HTR-8/SVneo (cell line): ENCODE measurements at places on chromosomes 1 and 21.

GRCh38 chr1:44089371-44090048 is 29.1 kb upstream of the KLF17 start:
- no peak for DNase-seq

DNA sequence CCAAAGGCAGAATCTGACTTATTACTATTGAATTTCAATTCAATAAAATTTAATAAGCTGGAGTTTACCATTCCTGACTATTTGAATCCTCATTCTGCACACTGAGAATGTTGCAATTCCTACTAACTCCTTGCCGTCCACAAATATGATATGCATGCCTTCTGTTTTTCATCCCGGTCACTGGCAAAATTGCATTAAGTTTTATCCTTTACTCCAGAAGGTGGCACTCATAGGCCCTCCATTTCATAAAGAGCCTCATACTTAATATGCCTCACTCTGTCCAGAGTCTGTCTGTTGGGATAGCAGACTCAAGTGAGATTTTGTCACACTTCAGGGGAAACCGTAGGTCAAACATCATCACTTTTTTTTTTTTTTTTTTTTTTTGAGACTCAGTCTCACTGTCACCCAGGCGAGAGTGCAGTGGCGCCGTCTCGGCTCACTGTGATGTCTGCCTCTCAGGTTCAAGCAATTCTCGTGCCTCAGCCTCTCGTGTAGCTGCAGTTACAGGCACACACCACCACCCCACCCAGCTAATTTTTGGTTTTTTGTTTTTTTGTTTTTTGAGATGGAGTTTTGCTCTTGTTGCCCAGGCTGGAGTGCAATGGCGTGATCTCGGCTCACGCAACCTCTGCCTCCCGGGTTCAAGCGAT is 27.3 kb downstream of the F11R start:
- DNase-seq: peak; percentile 42

DNA sequence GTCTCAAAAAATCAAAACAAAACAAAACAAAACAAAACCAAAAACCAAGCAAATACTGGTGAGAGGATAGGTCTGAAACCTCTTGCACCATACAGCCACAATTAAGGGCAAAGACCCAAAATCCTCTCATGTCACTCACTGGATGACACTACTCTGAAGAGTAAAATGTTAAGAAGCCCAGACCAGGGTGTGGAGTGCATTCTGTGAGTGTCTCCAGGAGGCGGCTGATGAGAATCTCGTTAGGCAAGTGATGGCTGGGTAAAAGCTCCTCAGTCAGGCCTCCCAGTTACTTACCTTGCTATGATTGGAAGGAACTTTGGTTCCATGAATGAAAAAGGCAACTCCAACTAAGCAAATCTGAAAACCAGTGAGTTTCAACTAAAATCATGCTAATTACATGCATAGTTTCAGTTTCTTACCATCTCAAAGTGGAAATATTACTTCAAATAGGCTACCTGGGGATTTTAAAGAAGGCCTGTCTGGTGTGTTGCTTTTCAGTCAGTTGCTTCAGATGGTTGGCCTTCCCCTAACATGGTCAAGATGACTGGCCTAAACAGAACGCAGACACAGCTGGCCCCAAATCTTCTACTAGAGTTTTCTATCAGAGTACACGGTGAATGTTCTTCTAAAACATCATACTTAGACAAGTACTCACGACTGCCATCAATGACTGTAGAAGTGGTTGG is 95.1 kb downstream of the KIAA0319L start:
- DNase-seq: no peak

DNA sequence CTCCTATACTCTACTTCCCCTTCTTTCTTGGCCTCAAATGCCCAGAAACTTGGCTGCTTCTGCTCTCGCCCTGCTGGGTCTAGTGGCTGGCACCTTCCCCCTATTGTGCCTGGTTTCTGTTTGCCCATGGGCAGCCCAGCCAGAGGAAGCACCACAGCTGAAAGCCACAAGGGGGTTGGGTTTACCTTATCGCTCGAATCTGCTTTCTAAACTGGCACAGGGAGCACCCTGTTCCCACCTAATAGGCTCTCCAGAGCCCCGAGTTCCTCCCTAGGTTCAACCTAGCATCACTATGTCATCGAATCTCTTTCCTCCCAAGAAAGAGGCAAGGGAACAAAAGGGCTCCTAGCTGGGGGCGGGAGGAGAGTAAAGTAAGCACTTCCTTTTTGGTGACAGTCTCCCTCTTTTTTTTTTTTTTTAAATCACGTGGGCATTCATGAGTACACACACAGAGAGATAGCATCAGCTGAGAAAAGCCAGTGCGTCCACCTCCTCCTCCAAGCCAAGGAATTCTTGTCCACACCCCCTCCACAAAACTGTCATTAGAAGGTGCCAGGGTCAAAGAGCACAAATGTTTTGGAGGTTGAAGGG is 72.8 kb downstream of the PLEKHA6 start:
- DNase-seq: peak; percentile 40

- DNase-seq: no peak
Observed at GRCh38 chr1:247269133-247269532, 13.3 kb downstream of the VN1R5 start.

DNA sequence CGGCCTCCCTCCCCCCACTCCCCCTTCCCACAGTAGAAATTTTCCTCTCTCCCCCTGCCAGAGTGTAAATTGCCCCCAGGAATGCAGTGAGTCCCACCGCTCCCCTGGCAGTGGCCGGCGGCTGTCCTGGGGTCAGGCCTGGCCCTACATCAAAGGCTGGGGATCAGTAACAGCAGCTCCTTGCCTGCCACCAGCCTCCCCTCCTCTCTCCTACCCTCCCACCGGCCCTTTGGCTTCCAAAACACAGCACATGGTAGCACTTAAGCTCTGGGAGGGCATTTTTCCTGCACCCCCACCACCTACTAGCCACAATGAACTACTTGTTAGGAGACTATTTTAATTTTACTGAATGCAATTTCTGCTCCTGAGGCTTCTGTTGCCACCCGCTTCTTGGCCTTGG is 9.0 kb upstream of the COL8A2 start:
- no peak for DNase-seq

DNA sequence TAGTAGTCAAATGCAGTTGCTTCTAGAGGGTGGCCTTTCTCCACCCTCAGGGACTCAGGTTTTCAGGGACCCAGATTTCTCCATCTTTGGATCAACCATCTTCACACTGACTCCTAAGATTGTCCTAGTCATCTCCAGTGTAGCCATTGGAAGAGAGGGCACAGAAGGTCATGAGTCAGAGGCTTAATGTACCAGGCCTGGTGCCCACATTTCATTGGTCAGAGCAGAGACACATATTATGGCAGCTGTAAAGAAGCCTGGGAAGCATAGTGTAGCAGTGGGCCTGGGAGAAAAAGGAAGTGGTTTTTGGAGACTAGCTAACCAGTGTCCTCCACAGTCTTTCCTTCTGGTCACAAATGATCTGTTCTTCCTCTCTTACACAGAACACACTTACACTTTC is 122.5 kb downstream of the GIPC2 start:
- DNase-seq: no peak

- DNase-seq: no peak
Observed at GRCh38 chr1:184734980-184735379, 19.7 kb downstream of the EDEM3 start.

GRCh38 chr1:205751036-205751651 is 1.2 kb upstream of the NUCKS1 start:
- no peak for DNase-seq

DNA sequence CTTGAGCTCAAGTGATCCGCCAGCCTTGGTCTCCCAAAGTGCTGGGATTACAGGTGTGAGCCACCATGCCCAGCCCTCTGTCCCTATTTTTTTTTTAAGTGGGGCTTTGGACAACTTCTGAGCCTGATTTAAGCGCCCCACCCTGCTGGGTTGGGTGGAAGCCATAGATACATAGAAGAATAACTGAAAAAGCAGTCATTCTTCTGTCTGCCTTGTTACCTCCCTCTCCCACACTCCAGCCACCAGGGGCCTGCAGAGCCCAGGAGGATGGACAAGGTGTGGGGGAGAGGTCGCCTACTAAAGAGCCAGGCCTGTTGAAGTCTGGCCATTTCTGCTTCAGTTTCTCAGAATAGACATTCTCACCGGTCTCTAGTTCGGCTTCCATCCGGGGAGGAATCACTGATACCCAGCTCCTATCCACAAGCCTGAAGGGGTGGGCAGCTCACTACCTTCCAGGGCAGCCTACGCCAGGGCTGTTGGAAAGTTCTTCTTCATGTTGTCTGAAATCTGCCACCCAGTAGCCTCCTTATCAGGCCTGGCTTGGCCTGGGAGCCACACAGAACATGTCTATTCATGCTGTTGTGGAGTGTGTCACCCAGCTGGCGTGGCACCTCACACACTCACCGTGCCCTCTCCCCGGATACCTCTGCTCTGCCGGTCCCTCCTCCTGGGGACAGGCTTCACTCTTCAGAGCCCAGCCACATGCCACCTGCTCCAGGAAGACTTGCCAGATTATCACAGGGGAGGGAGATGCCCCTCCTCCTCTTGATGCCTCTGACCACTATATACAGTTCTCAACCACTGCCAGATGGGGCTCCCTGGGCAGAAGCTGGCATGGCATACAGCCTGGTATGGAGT is 27.7 kb downstream of the KNCN start:
- no peak for DNase-seq

DNA sequence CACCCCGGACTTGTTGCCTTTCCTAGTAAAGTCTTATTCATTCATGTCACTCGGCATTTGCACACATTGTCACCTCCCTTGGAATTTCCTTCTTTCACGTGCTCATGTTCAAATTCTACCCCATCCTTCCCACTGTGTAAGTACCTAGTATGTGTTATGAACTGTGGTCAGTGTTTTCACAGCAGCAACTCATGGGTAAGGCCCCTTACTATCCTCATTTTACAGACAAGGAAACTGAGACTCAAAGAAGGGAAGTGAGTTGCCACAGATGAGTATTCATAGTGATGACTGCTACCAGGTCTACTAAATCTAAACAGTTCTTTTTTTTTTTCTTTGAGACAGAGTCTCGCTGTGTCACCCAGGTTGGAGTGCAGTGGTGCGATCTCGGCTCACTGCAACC is 10.5 kb downstream of the CITED4 start:
- DNase-seq: no peak

DNA sequence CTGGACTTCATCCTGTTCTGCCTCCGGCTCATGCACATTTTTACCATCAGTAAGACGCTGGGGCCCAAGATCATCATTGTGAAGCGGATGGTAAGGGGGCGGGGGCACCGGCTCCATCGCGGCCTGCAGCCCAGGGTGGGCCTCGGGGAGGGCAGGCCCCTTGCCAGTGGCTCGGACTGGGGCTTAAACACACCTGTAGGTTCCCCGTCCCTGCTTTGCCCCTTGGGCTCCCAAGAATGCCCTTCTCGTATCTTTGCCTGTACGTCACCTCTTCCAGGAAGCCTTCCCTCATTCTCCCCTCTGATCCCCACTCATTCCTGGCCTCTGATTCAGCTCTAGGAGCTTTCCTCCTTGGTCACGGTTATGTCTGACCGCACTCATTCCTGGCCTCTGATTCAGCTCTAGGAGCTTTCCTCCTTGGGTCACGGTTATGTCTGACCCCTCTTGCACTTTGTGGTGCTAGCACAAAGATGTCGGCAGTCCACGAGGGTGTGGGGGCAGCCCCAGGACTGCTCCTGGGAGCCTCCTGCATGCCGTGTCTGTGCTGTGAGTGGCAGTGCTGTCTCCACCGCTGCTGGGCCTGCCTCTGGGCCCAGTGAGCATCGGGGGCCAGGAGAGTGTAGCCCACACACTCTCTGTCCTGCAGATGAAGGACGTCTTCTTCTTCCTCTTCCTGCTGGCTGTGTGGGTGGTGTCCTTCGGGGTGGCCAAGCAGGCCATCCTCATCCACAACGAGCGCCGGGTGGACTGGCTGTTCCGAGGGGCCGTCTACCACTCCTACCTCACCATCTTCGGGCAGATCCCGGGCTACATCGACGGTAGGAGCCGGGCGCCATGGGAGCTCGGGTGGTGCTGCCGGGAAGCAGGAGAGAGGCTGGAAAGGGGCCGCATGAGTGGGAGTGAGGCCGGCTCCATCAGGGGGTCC is 49.1 kb upstream of the LRRC3 start:
- DNase-seq: peak; percentile 57

DNA sequence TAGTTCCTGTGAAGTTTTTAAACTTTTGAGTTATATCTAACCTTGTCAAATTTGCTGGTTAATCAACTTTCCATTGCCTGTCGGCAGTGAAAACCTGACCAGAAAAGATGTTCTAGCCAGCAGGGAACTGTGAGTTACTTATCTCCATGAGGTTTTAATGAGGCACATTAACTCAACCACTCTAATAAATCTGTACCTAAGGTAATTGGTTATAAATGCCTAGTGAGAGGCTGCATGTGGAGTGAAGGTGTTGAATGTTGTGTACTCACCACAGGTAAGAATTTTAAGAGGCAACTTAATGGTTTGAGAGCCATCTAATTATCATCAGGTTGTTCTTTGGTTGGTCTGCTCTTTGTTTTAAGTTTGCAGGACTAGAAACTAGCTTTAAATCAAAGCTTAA is 138.4 kb upstream of the LHX8 start:
- no peak for DNase-seq

DNA sequence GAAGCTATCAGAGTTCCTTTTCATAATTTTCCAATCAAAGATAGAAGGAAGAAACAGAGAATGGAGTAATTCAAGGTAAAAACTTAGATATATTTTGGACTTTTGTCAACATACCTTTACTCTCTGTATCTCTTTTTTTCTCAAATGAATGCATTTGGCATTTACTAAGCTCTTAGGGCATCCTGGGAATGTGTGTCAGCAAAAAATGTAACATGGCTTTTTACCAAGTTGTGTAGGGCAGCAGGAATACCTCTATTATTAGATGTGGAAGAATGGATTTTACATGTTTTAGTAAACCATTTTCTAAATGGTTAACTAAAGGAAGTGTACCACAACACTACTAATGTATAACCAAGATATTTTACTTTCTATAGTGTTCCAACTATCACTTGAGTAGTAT is 4.2 kb upstream of the COL11A1 start:
- DNase-seq: no peak

DNA sequence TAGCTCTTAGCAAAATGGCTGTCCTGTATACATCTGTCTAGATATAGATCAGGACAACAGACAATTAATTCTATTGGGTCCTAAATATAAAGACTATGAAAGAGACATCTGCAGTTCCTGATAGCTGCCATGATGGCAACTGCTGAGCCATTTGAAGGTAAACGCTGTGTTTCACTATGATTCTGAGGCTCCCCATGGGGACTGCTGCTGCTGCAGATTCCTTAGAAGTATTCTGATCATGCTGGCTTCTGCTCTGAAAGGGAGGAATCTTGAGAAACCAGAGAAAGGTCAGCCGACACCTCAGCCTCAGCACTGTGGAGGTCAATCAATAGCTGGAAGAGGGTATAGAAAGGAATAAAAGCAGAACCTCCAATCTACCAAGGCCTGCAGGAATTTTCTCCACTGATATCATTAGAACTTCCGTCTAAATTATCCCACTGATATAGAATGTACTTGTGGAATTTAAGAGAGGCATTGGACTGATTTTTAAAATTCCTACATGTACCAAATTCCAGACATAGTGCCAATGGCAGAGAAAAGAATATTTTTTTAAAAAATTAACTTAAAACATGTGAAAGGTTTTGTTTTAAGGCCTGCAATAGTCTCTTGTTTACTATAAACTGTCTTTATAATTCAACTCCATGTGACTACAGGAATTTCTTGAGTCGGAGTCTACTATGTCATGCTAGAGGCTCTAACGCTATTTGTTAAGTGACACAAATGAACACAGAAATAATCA is 53.2 kb downstream of the DDAH1 start:
- no peak for DNase-seq
